Urothelium cell line (cell line): ENCODE measurements at places on chromosomes 6 and 20.

DNA sequence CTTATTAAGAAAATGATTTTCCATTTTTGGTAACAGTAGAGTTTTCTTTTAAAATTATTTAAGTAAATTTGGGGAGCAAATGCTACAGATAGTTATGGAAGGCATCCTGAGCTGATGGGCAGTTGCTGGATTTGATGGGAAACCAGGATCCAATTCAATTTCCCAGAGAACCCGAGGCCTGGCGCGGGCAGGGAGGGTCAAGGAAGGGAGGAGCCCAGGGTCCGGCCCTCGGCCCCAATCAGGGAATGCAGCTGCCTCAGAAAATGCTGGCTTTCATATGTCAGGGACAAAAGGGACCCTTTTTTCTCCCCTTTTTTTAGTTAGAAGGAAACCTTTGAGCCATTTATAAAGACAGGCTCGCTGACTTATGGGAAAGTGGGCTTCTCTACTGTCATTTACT, 42.1 kb downstream of the CTCFL start:
- no peak for DNase-seq

DNA sequence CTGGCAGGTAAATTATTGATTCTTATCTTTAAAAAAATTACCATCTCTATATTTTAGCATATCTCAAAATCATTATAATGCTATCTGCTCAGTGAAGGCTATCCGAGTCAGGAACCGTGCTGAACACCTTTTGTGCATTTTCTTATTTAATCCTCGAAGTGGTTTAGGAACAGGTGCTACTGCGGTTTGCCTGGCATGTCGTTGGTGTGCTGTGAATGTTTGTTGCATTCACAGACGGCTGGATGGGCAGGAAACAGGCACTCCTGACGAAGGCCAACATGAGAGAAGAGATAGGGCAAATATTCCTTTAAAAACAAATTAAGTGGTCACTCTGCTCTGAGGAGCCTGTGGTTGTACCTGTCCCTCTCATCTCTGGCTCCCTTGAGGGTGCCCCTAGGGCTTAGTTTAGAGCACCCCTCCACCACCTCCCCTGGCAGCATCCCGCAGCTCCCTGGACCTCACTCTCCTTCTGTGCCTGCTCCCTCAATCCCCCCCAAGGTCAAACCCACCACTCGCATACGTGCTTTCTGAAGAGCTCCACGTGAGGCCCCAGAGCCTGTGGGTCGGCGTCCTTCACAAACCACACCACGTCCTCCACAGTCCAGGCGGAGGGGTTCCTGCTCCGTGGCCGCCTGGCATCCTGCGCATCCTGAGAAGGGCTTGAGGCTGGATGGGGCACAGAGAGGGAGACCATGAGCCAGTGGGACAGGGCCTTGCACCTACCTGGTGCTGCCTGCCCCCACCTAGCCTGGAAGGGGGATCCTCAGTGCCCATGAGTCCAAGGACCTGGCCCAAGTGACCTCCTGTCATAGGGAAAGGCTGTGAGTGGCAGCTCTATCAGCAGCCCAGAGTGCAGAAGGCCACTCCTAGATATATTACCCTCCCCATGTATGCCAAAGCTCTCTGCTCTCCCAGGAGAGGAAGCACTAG, 116.5 kb downstream of the SCML4 start:
- DNase-seq, result no peak

DNA sequence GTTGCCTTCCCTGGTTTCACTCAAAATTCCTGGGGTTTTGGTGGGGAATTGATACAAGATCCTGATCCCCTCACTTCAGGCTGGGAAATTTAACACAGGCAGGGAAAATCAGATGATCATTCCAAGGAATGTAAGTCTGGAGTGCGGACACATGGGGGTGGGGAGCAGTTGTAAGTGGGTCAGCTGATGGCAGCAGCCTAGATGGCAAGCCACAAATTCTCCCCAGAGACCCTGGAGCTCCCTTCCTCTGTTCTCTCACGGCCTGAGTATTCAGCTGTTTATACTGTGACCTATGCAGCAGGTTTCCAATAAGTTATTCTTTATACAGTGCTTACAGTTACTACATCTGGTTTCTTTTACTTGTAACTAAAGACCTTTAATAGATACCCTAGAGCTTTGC, 144.9 kb downstream of the SH3BGRL2 start:
- no peak for DNase-seq

DNA sequence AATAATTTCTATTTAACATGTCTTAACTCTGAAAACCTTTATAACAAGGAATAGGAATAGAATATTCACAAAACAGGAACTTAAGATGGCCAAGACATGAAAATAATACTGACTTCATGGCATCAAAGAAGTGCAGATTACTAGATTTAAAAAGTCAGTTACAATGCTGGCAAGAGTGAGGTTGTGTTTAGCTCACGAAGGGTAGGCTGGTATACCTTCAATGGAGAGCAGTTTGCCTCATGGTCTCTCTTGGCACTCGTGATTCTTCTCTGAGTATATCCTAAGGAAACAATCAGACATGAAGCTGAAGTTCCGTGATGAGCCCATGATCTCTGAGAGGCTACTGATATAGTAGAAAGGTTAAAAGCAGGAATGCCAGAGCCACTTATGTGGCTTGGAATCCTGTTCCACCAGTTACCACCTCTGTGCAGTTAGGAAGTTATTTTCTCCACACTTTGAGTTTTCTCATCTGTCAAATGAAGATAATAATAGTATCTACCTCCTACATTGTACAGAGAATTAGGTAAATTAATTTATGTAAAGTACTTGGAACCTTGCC, 7.2 kb downstream of the NCOA7 start:
- DNase-seq, result no peak

- DNase-seq, result no peak
Measured at GRCh38 chr6:12873691-12874090, 157.1 kb downstream of the PHACTR1 start.

GRCh38 chr20:588476-588875, 21.6 kb downstream of the TCF15 start:
- DNase-seq, result no peak
